ENCODE measurements at places on chromosomes 2 and 18. TPM values are rescaled to one million over a fixed set of nuclear protein-coding genes. Genes with fewer than 3 reads are reported as not detected.

The KRTCAP3 gene
- 74.0 TPM for total RNA-seq

The CASP10 gene
- total RNA-seq: 22.5 TPM

The ASIC4 gene
- total RNA-seq: 0.17 TPM

The AGBL5 gene
- 25.2 TPM for total RNA-seq

The CTLA4 gene
- total RNA-seq: not detected

The DAPL1 gene
- total RNA-seq: not detected

GRCh38 chr2:185979546-185980071 is 241.0 kb downstream of the FSIP2 start:
- H3K27ac ChIP-seq: no peak overlapping the region
- H3K36me3 ChIP-seq: no peaks in the 10 kb centered on the region
- no peaks in the 10 kb centered on the region for H3K27me3 ChIP-seq

DNA sequence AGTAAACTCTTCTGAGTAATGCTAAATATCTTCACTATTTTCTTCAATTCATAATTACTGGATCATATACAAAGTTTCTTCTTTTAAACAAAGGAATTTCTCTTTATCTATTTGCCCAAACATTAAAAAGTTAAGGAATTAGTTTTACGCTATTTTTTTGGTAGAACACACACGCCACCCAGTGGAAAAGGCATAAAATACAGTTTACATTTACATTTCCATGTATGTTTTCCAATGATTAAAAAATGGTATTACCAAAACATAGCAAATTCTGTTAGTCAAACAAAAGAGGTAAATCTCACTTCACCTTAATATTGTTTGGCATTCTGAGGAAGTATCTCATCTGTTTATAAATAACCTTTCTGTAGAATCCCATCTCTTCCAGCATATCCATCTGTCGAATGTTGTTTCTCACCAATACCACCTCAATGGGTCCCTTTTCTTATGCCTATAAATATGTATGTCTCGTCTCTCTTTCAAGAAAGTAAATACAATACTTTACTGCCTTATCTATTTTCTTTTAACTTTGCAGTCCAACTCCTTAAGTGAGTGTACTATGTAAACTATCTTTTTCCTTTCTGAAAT is 7.2 kb downstream of the BOLL start:
- H3K27me3 ChIP-seq: no peaks in the 10 kb centered on the region

- H3K4me1 ChIP-seq: no peaks in the 10 kb centered on the region
- H3K4me3 ChIP-seq: no peak overlapping the region
- no peak overlapping the region for H3K27ac ChIP-seq
- DNase-seq: no peak
- peaks cover 6% of the 10 kb centered on the region for H3K27me3 ChIP-seq
- H3K36me3 ChIP-seq: no peaks in the 10 kb centered on the region
These were observed 255.9 kb upstream of the SPRED2 start for GRCh38 chr2:65688141-65688886.

DNA sequence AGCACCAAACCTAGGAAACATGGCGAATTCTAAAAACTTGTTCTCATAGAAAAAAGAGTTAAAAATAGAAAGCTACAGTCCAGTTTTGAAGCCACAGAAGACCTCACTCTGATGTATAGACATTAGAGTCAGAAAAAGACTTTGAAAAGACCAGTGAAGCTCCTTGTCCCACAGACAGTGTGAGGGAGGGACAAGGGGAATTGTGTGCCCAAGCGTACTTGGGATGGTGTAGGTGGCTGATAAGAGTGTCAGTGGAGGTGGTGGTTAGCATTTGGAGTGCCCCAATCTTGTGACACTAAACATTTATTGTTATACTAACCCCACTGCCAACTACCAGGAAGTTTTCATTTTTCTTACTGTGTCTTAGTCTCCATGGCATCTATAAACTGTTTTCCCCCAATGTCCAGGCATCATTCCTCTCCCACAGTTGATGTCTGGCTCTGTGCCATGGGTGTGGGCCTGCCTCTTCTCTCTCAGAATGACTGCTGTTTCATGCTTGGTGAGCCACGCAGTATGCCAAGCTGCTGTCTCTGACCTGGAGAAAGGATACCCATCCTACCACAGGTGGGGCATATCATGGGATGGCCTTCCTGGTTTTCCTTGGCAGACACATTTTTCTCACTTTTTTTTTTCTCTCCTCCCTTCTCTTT is 161.4 kb downstream of the RPIA start:
- H3K36me3 ChIP-seq: no peaks in the 10 kb centered on the region
- H3K27me3 ChIP-seq: peaks cover 41% of the 10 kb centered on the region
- DNase-seq: peak; percentile 33
- H3K4me3 ChIP-seq: no peak overlapping the region
- no peak overlapping the region for H3K27ac ChIP-seq

DNA sequence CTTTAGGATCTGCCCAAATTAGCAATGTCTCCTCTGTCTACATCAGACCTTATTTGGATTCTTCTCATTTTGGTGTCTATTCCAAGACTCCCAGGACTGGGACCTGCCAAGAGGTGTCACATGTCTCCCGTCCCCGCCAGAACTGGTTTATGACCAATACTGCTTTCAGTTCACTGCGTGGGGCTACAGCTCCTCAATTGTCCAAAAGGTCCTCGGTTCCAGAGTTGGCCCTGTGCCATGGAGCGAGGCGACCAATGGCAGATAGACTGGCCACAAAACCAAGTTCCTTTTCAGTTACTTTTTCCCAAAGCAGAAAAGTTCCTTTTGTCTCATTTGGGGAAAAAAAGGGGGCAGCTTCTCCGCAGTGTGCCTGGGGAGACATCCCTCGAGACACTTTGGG is 144.1 kb upstream of the ZNF236 start:
- no peak overlapping the region for H3K27ac ChIP-seq
- H3K36me3 ChIP-seq: no peaks in the 10 kb centered on the region
- H3K4me1 ChIP-seq: no peaks in the 10 kb centered on the region
- H3K4me3 ChIP-seq: no peak overlapping the region

DNA sequence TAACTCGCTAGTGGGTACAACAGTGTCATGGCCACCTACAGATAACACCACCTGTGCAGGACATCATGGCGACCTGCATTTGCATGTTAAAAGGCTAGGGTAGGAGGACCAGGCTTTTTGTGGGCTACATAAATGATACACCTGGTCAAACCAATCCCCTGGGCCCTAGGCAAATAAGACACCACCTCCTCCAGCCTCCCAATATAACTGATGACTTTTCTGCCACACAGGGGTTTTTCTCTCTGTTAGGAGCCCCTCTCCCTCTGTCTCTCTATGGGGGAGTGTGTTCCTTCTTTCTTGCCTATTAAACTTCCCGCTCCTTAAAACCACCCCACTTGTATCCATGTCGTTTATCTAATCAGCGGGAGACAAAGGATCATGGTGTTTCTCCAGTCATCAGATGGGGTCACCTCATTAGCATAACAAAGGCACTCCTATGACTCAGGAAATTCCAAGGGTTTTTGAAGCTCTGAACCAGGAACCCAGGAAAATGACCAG is 10.8 kb upstream of the BUB1 start:
- no peak overlapping the region for H3K4me3 ChIP-seq
- H3K36me3 ChIP-seq: no peaks in the 10 kb centered on the region
- H3K27me3 ChIP-seq: peaks cover 80% of the 10 kb centered on the region
- H3K27ac ChIP-seq: no peak overlapping the region
- H3K4me1 ChIP-seq: no peaks in the 10 kb centered on the region

- H3K4me3 ChIP-seq: no peak overlapping the region
- H3K36me3 ChIP-seq: no peaks in the 10 kb centered on the region
- no peak overlapping the region for H3K27ac ChIP-seq
- DNase-seq: no peak
- H3K27me3 ChIP-seq: peaks cover 11% of the 10 kb centered on the region
These were observed 27.4 kb upstream of the PTH2R start for GRCh38 chr2:208379192-208379591.

GRCh38 chr18:1665079-1665478 is 760.4 kb downstream of the ADCYAP1 start:
- no peaks in the 10 kb centered on the region for H3K27me3 ChIP-seq
- no peak overlapping the region for H3K4me3 ChIP-seq
- no peaks in the 10 kb centered on the region for H3K4me1 ChIP-seq
- no peak for DNase-seq

DNA sequence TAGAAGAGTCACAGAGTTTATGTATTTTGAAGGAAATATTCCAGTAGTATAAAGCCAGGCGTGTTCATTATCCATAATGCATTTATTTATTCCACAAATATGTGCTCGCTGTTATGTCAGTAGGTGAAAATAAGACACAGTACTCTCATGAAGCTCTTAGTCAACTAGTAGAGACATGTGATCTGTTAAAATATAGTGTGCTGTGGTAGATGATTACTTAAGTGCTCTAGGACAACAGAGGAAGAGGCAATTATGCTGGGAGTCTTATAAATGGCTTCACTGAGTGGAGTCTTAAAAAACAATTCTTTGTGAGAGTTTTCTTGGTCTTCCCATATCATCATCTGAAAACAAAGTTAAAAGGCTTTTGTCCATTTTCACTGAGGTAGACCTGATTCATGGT is 457.3 kb downstream of the XIRP2 start:
- no peak overlapping the region for H3K27ac ChIP-seq
- H3K27me3 ChIP-seq: no peaks in the 10 kb centered on the region
- DNase-seq: no peak
- H3K4me1 ChIP-seq: no peaks in the 10 kb centered on the region
- H3K36me3 ChIP-seq: no peaks in the 10 kb centered on the region
- no peak overlapping the region for H3K4me3 ChIP-seq

GRCh38 chr2:105409717-105410116 is 10.9 kb upstream of the FHL2 start:
- H3K4me1 ChIP-seq: peaks cover 56% of the 10 kb centered on the region
- no peaks in the 10 kb centered on the region for H3K36me3 ChIP-seq
- H3K27me3 ChIP-seq: no peaks in the 10 kb centered on the region

DNA sequence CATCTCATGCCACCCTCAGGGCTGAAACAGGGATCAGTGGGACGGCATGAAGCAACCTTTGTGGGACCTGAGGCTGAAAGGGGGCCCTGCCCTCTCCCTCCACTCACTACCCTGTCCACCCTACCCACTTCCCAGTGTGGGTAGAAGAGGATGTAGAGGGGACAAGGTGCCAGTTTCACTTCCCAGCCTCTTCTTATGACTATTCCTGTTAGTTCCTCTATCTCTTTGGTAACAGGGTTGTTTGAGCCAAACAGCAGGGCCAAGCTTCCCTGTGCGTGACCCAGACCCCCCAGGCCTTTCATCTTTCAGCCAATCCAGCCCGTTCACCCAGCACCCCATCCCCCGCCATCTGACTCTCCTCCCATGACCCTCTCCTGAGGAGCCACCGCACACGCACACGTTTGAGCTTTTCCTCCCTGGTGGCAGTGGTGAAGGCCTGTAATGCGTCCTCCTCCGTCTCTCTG is 82.3 kb downstream of the STPG4 start:
- no peaks in the 10 kb centered on the region for H3K27me3 ChIP-seq
- no peak for DNase-seq
- H3K27ac ChIP-seq: no peak overlapping the region
- H3K4me3 ChIP-seq: no peak overlapping the region

DNA sequence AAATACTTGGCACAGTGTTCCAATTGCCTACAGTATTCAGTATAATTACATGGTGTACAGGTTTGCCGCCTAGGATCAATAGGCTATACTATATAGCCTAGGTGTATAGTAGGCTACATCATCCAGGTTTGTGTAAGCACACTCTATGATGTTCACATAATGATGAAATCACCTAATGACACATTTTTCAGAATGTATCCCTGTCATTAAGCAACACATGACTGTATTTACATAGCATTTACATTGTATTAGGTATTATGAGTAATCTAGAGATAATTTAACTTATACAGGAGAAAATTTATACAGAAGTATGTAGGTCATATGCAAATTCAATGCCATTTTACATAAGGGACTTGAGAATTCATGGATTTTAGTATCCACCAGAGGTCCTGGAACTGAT is 35.4 kb downstream of the SCN7A start:
- H3K4me3 ChIP-seq: no peak overlapping the region
- H3K36me3 ChIP-seq: no peaks in the 10 kb centered on the region
- no peaks in the 10 kb centered on the region for H3K4me1 ChIP-seq
- no peak overlapping the region for H3K27ac ChIP-seq
- no peak for DNase-seq

GRCh38 chr2:174486563-174487107 is at the start of gene GPR155:
GPR155 (minus strand) TSS chr2:174487029; CDS start chr2:174481956, 5,073 bp downstream.
- peaks cover 8% of the 10 kb centered on the region for H3K4me1 ChIP-seq
- H3K36me3 ChIP-seq: peaks cover 21% of the 10 kb centered on the region
- H3K27me3 ChIP-seq: no peaks in the 10 kb centered on the region
- peak within 1 kb of the TSS; percentile 90 for H3K27ac ChIP-seq
- peak within 1 kb of the TSS; percentile 77 for H3K4me3 ChIP-seq
- peak; percentile 60 for DNase-seq

- no peak overlapping the region for H3K4me3 ChIP-seq
- no peaks in the 10 kb centered on the region for H3K4me1 ChIP-seq
- DNase-seq: no peak
These were observed 1.3 kb upstream of the PRSS56 start for GRCh38 chr2:232518844-232519243.

DNA sequence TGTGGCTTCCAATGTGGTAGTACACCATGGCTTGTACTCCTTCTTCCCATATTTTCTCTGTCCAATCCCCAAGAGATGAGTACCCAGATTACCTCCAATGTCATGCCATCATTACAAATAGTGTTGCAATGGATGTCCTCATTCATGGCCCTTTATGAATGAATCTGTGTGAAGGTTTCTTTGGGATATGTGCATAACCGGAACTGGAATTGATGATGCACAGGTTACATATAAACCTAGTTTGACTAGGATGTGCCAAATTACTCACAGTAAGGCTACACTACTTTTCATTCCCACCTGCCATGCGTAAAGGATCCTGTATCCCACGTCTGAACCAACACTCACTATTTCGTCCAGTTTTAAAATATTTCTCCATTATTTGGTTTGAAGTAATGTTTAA is 173.9 kb upstream of the CXCR4 start:
- no peaks in the 10 kb centered on the region for H3K36me3 ChIP-seq
- peaks cover 14% of the 10 kb centered on the region for H3K4me1 ChIP-seq
- H3K4me3 ChIP-seq: no peak overlapping the region

DNA sequence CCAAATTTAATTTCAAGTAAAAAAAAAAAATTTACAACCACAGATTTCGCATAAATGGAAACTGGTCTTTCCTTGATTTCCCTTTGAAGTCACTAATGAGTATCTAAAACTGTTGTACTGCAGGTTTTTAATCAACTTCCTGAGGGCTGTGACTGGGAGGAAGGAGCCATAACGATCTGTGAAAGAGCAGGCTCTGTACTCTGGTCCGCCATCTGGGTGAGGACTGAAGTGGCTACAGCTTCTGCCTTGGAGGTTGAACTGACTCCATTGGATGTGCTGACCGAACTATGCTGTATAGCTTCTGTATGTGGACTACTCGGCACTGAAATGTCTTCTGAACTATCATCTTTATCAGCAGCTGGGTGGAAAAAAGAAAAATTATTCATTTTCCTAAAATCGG is 69.3 kb upstream of the CHN1 start:
- peaks cover 13% of the 10 kb centered on the region for H3K36me3 ChIP-seq
- no peaks in the 10 kb centered on the region for H3K4me1 ChIP-seq
- no peaks in the 10 kb centered on the region for H3K27me3 ChIP-seq
- H3K27ac ChIP-seq: no peak overlapping the region
- DNase-seq: no peak

All from Calu3 (cell line).